ENCODE measurements at places on chromosomes 6 and 20. TPM values are rescaled to one million over a fixed set of nuclear protein-coding genes. Genes with fewer than 3 reads are reported as not detected.
A peak's percentile ranks its signal among the peaks of the same experiment; 100 is the strongest.

- H3K27me3 ChIP-seq, result no peaks in the 10 kb centered on the region
- no peak overlapping the region for H3K4me3 ChIP-seq
- no peaks in the 10 kb centered on the region for H3K36me3 ChIP-seq
- no peaks in the 10 kb centered on the region for H3K4me1 ChIP-seq
- DNase-seq, result no peak
- no peak overlapping the region for H3K27ac ChIP-seq
Observed at GRCh38 chr6:71524201-71524600, 235.6 kb downstream of the OGFRL1 start.

GRCh38 chr6:21245488-21245887 is 348.1 kb upstream of the SOX4 start:
- no peak overlapping the region for H3K27ac ChIP-seq
- H3K27me3 ChIP-seq, result no peaks in the 10 kb centered on the region
- no peak for DNase-seq
- no peaks in the 10 kb centered on the region for H3K36me3 ChIP-seq
- no peak overlapping the region for H3K4me3 ChIP-seq

GRCh38 chr6:128363020-128363813 is 157.2 kb downstream of the PTPRK start:
- DNase-seq, result no peak
- H3K27me3 ChIP-seq, result no peaks in the 10 kb centered on the region
- no peaks in the 10 kb centered on the region for H3K4me1 ChIP-seq

DNA sequence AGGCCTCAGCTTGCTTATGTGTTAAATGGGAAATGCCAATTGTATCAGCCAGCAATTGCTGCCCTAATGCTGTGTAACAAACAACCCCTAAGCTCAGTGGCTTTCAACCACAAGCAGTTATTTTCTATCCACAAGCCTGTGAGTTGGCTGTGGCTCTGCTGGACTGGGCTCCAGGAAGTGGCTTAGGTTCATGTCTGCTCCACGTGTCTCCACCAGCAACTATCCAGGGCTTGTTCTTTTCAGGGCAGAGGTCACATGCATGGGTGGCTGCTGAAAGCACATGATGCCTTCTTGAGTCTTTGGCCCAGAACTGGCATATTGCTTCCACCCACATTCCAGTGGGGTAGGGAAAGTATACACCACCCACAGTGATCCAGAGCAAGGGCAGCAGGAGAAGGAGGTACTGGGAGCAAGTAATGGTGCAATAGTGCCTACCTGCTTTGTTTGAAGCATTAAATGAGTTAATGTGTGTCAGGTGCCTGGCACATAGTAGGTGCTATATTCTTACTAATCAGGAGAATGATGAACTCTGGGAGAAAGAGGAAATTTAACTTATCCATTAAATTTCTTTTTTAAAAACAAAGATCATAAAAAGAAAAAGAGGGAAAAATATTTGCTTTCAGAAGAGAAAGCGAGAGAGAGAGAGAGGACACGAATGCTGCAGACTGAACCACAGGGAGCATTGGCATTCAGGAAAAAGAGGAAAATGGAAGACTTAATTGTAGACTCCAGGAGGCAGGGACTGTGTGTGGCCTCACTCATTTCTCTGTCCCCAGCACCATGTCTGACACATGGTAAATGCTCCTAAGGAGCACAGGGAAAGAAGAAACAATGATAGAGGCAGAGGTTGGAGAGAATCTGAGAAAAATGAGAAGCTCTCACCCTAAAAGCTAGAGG is 25.2 kb upstream of the RNF24 start:
- DNase-seq, result no peak
- H3K27ac ChIP-seq, result no peak overlapping the region
- H3K27me3 ChIP-seq, result no peaks in the 10 kb centered on the region

- no peaks in the 10 kb centered on the region for H3K27me3 ChIP-seq
- no peaks in the 10 kb centered on the region for H3K36me3 ChIP-seq
- no peak for DNase-seq
- no peak overlapping the region for H3K27ac ChIP-seq
- no peaks in the 10 kb centered on the region for H3K4me1 ChIP-seq
Observed at GRCh38 chr6:82072751-82073150, 174.8 kb downstream of the IBTK start.

DNA sequence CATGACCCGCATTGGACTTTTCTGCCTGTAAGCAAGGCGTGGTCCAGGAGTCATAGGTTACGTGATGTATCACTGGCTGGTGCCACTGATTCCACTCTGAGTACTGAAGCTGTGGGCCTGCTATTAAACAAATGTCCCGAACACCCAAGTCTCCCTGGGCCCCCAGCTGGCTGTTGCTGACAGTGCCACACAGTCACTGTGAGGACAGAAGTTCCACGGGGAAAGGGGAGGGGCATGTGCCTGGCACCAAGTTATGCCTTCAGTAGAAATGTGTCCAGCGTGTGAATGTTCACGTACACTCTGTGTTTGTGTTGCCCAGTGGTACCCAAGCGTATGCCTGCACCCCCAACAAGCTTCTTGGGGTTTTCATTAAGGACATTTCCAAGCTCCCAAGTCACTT is 171.4 kb upstream of the QKI start:
- H3K27ac ChIP-seq, result no peak overlapping the region
- no peaks in the 10 kb centered on the region for H3K27me3 ChIP-seq
- no peak overlapping the region for H3K4me3 ChIP-seq
- H3K4me1 ChIP-seq, result no peaks in the 10 kb centered on the region

- no peaks in the 10 kb centered on the region for H3K36me3 ChIP-seq
- no peaks in the 10 kb centered on the region for H3K27me3 ChIP-seq
- DNase-seq, result no peak
- no peak overlapping the region for H3K4me3 ChIP-seq
- H3K27ac ChIP-seq, result no peak overlapping the region
Observed at GRCh38 chr6:52635049-52635577, 35.8 kb upstream of the TMEM14A start.

- DNase-seq, result no peak
- no peak within 1 kb of the TSS for H3K4me3 ChIP-seq
- no peak within 1 kb of the TSS for H3K27ac ChIP-seq
- H3K4me1 ChIP-seq, result no peaks in the 10 kb centered on the region
Observed at GRCh38 chr6:152750694-152751093, at the start of gene VIP. VIP (plus strand) TSS chr6:152750797; CDS start chr6:152752178, 1,381 bp downstream.

DNA sequence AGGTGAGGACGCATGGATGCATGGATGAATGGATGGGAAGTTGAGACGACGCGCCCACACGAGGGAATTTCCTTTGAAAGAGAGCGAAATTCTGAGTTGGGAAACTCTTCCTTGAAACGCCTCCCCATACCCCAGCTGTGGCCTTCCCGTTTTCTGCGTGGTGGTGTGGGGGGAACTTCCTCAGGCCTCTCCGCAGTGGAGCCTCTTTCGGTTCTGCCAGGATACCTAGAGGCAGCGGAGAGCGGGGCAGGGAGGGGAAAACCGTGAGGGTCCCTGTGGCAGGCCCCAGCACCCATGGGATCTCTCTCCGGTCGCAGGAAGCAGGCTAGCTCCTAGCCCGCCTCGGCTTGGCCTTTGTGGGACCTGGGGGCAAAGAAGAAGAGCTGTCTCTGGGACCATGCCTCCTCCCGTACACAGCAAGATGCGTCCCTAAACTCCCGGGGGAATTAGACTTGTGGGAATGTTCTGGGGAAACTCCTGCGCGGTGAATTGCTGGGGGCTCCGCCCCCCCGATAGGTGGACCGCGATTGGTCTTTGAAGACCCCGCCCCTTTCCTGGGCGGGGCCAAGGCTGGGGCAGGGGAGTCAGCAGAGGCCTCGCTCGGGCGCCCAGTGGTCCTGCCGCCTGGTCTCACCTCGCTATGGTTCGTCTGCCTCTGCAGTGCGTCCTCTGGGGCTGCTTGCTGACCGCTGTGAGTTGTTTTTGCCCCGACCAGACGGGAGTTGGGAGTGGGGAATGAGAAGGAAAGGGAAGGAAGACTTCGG is at the start of gene CD40:
TSS of gene CD40 (plus strand) at position 611 of the 764 bp plus-strand sequence. CDS start at position 641, 30 bp downstream.
- peak; percentile 69 for DNase-seq
- peak within 1 kb of the TSS; percentile 53 for H3K4me3 ChIP-seq
- H3K36me3 ChIP-seq, result no peaks in the 10 kb centered on the region
- no peaks in the 10 kb centered on the region for H3K27me3 ChIP-seq
- H3K4me1 ChIP-seq, result no peaks in the 10 kb centered on the region
- peak within 1 kb of the TSS; percentile 58 for H3K27ac ChIP-seq

DNA sequence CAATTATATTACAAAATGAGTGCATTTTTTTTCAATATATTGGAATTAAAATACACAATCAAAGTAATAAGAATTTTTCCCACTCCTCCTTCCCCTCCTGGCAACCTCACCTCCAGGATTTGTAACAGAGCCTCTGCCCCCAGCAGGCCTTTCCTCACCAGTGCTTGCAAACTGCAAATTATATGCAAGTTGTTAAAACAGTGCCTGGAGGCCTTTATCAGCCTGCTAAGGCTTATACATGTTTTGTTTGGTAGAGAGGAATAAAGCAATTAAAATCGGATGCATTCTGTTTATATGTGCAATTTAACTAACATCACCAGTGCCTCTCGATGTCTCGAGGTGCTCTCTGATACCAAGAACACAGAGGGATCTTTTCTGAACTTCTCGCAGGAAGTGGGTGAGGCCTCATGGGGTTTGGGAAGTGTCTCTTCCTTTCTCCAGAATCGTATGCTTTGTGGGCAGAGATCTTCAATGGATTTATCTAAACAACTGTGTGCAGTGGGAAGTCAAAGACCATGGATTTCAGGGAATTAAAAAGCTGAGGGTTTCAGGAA is 186.8 kb downstream of the CDH26 start:
- H3K27ac ChIP-seq, result no peak overlapping the region
- H3K4me1 ChIP-seq, result peaks cover 2% of the 10 kb centered on the region
- H3K36me3 ChIP-seq, result no peaks in the 10 kb centered on the region
- no peak for DNase-seq
- H3K4me3 ChIP-seq, result no peak overlapping the region
- H3K27me3 ChIP-seq, result no peaks in the 10 kb centered on the region

DNA sequence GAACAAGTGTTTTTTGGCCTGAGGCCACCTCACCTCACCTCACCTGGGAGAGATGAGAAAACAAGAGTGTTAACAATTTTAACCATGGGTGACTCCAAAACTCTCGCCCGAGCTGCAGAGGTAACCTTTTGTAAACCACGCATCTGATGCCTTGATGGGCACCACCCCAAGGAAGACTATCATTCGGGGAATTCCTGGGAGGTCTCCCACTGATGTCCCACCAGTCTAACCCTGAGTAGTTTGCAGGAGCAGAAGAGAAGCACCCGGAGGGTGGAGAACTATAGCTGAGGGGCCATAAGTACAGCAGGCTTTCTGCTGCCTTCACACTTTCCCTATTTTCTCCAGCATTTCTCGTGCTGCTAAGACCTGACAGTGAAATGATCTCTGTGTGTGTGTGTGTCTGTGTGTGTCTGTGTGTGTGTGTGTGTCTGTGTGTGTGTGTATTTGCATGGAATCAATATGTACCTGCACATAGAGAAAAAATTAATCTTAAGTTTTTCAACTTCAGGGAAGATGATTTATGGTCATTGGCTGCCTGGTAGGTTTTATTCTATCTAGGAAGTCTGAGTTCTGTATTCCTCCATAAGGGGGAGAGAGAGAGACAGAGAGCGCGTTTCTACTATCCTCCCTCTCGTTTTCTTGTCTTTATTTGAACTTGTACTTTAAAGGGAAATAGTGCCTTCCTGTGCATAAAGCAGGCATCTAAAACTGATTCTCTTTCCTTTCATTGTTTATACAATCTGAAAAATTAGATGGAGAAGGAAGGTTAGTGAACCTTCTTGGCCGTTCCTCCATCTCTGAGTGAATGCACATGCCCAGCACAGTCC is 75.8 kb downstream of the CAP2 start:
- H3K27ac ChIP-seq, result no peak overlapping the region
- peak; percentile 74 for DNase-seq
- peaks cover 6% of the 10 kb centered on the region for H3K4me1 ChIP-seq
- H3K36me3 ChIP-seq, result peaks cover 1% of the 10 kb centered on the region
- no peak overlapping the region for H3K4me3 ChIP-seq

Gene OR2J3
- total RNA-seq, result not detected

Gene PPP1R16B
- total RNA-seq, result 6.0 TPM
